ENCODE measurements at places on chromosomes 2 and 18.

GRCh38 chr2:239171643-239172042 is 229.2 kb downstream of the HDAC4 start:
- DNase-seq = no peak

- DNase-seq = no peak
Measured at GRCh38 chr2:175359710-175360109, 178.2 kb upstream of the ATP5MC3 start.

DNA sequence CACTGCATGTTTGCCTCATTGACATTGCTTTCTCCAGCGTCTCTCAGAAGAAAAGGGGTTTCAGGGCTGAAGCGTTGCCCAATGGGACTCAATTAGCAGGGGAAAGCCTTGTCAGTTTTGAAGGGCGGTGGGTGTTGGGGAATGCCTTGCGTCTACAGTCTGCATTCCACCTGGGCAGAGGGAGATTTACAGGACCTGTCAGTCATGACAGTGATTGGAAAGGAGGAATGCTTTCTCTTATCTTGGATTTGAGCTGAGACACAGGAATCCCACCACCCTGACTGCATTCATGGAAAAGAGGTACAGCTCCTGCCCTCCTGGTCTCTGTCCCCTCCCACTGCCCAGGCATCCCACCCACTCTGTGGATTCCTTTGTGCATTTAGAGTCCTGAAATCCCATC is 123.9 kb downstream of the ACKR3 start:
- DNase-seq = no peak

GRCh38 chr2:113233593-113234550 is 44.8 kb downstream of the PAX8 start:
- DNase-seq = no peak

DNA sequence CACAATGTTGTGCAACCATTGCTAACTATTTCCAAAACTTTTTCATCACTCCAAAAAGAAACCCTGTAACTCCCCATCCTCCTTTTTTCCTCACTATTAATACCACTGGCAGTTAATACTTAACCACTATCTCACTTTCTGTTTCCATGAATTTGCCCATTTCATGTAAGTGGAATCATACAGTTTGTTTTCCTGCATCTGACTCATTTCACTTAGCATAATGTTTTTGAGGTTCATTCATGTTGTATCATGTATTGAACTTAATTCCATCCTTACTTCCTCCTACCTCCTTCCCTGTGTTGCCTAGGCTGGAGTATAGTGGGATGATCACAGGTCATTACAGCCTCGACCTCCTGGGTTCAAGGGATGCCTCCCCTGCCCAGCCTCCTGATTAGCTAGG is 68.3 kb downstream of the FAM117B start:
- DNase-seq = no peak

- no peak for DNase-seq
Measured at GRCh38 chr2:23417310-23417709, 32.3 kb downstream of the KLHL29 start.

GRCh38 chr2:178211460-178211859 is 17.1 kb downstream of the OSBPL6 start:
- no peak for DNase-seq

- DNase-seq = no peak
Measured at GRCh38 chr2:224479826-224480225, 77.9 kb upstream of the FAM124B start.

DNA sequence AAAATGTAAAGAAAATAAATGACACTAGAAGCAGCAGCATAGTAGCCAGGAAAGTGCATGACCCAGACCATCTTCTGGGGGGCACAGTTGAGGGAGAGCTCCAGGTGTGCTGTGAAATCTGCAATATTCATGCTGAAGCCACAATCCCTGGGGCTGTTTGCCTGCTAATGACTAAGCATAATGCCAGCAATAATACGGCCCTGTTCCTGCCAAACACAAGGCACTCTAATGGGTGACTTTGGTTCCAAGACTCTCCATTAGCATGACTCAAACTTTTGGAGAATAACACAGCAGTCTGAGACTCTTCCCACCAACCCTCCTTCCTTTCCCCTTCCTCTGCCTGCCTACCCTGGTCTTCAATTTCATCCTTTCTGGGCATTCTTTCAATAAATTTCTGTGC is 77.9 kb upstream of the DOCK10 start:
- no peak for DNase-seq

DNA sequence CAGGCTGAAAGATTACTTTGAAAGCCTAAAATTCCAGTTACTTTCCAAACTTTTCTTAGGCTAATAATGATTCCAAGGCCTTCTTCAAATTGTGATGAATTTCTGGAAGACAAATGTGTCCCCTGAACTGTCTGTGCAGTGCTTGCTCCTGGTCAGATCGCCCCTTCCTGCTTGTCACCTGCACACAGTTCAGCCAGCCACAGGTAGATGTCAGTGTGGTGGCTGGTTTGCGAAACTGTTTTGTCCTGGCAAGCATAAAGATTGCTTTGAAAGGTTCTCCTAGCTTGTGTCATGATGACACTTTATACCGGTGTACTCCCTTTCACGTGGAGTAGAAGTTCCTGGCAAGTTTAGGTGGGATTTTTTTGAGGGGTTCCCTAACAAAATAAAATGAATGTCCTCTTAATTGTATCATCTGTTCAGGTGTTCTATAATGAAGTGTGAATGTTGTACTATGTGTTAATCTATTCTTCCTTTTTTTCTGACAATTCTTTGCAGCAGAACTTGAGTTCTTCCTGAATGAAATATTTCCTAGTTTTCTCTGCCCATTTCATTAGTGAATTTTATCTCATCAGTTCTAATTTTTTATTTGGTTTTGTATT is 298.8 kb downstream of the ZNF407 start:
- DNase-seq = no peak

DNA sequence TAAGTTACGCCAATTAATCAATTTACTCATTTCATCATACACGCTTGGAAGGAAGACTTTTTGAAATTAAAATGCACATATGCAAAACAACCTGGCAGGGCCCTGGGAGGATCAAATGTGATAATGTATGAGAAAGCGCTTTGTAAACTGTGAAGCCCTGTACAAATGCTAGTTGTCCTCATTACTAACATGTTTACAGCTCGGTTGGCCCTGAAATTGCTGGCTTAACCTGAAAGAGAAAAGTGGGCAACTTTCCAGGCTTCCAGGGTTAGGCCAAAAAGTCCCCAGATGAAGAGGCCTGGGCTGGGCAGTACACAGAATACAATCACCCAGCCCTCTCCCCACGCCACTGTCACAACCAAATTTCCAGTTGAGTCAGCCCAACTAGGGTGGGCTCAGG is 60.2 kb downstream of the DNMT3A start:
- DNase-seq = no peak

GRCh38 chr2:197280015-197280702 is 30.4 kb downstream of the ANKRD44 start:
- DNase-seq = no peak

All from CMK (cell line).